ENCODE measurements at places on chromosomes 7 and 10.

- DNase-seq, result no peak
Observed at GRCh38 chr7:101565601-101566209, 63.4 kb downstream of the MYL10 start.

DNA sequence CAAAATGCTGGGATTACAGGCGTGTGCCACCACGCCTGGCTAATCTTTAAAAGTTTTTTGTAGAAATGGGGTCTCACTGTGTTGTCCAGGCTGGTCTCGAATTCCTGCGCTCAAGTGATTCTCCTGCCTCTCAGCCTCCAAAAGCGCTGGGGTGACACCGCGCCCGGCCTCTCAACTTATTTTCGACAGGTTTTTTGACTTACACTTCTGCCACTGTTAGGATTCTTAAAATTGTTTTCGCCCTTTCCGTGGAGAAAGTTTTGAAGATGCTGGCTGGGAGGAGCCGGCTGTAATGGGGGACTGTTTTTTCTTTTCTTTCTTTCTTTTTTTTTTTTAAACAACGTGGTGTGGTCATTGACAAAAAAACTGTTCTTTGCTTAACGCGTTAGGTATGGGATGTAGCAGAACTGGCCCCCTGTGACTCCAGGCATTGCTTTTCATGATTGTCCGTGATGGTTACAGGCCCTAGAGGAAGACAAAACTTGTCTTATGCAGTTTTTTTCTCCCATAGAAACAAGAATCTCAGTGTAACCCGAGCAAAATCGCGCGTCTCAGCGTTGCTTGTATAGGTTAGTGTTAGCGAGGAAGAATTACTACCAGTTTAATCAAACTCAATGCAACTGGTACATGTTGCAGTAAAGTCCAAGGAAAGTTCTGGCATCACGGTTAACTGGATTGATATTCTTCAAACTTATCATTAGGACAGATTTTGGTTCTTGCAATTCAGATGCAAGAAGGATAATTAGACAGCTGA lies 72.2 kb downstream of the DAGLB start:
- DNase-seq, result no peak

- DNase-seq, result no peak
Observed at GRCh38 chr10:62733654-62734293, 70.7 kb upstream of the ADO start.

DNA sequence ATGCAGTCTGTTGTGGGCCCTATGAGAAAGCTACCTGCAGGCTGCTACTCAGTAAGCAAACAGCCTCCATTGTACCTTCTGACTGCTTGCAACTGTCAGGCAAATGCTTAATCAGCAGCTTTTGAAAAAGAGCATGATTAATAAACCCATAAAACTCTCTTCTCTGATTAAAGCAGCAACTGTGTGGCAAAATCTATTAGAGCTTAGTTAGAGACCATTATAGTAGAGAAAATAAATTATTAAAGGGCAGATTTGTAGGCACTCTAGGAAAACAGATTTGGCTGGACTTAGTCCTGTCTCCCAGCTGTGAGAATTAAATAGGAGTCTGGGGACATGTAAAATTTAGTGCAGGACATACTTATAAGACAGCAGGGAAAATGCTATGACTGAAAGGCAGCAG lies 132.5 kb upstream of the WNT16 start:
- no peak for DNase-seq

- no peak for DNase-seq
Observed at GRCh38 chr7:108515013-108515412, 10.9 kb downstream of the PNPLA8 start.
